ENCODE measurements at places on chromosomes 1 and 21.

- no peak for DNase-seq
Observed at GRCh38 chr1:21716169-21716568, 47.0 kb upstream of the RAP1GAP start.

- no peak for DNase-seq
Observed at GRCh38 chr1:13514821-13515220, 1.0 kb upstream of the LRRC38 start.

- DNase-seq: peak; percentile 26
Observed at GRCh38 chr1:46166521-46167462, 8.1 kb upstream of the TSPAN1 start.

DNA sequence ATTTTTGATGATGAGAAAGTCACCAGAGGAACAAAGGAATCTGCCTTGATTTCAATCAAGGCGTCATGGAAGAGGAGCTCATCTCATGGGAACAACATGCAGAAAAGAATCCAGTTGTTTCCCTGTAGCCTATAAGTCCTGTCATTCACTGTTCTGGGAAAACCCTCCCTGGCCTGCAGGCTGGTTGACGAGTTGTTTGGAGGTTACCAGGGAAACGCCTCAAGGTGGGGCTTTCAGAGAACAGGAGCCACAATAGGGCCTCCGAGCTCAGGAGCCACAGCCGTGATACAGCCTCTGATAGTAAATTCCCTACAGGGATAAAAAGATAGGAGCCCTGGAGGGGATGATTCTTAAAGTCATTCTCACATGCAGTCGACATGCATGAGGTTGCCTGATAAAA is 135.2 kb downstream of the PSMG1 start:
- DNase-seq: no peak

DNA sequence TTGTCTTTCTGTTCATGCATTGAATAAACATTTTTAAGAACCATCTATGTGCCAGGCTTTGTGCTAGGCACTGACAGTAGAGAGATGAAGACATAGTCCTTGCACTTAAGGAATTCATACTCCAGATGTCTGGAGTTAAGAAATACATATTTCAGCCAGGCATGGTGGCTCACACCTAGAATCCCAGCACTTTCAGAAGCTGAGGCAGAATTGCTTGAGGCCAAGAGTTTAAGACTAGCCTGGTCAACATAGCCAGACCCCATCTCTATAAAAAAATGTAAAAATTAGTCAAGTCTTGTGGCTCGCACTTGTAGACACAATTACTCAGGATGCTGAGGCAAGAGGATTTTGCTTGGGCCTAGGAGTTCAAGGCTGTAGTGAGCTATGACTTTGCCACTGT is 18.6 kb upstream of the YTHDF2 start:
- DNase-seq: no peak

DNA sequence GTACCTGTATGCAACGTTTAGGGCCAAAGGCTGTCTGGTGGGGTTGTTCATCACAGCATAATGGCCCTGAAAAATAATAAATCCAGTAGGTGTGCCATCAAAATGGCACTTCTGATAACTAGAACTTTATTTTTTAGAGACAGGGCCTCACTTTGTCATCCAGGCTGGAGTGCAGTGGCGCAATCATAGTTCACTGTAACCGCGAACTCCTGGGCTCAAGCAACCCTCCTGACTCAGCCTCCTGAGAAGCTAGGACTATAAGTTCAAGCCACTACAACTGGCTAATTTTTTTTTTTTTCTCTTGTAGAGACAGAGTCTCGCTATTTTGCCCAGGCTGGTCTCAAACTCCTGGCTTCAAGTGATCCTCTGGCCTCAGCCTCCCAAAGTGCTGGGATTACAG is 4.7 kb downstream of the SNAPIN start:
- no peak for DNase-seq

DNA sequence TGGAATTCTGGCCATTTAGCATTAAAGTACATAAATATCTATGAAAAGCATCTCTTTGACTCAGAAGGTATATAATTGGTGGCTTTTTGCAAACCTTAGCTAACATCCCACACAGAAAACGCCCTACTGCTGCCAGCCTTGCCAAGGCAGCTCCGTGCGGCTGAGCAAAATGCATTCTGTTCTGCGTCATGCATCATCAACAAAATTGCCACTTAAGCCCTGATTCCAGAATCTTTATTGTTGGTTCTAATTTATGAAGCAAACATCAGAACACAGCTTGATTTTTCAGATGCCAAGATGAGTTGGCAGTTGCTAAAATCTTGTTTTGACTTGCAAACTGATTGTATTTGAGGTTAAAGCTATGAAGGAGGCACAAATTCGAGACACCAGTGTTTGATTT is 314.9 kb upstream of the DEPDC1 start:
- no peak for DNase-seq

DNA sequence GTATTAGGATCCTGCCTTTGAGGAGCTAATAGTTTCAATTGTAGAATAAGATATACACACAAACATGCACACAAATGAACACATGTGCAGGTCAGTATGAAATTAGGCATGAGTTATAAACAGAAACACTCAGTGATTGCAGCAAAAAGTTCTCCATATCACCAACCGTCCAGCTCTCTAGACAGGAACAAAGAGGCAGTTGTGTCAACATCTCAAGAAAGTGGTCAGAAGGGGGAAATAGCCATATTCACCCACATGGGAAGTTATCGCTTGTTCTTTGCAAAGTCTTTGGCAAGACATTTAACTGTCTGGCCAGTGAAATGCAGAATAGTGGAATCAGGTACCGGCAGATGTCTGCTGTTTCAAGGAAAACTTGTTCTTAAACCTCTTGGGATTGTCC is 29.4 kb upstream of the PIGC start:
- DNase-seq: no peak

DNA sequence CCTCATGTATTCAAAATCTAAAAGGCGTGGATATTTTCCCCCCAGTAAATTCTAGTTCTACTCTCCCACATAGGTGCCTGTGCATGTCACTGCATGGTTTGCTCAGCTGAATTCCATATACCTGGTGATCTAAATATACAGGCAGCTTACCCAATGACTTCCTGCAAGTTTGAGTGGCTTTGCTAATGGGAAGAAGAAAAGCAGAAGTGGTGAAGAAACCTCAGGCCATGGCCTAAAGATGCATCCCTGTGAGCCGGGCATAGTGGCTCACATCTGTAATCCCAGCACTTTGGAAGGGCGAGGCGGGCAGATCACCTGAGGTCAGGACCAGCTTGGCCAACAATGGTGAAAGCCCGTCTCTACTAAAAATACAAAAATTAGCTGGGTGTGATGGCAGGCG is 11.5 kb downstream of the SLC44A3 start:
- no peak for DNase-seq

DNA sequence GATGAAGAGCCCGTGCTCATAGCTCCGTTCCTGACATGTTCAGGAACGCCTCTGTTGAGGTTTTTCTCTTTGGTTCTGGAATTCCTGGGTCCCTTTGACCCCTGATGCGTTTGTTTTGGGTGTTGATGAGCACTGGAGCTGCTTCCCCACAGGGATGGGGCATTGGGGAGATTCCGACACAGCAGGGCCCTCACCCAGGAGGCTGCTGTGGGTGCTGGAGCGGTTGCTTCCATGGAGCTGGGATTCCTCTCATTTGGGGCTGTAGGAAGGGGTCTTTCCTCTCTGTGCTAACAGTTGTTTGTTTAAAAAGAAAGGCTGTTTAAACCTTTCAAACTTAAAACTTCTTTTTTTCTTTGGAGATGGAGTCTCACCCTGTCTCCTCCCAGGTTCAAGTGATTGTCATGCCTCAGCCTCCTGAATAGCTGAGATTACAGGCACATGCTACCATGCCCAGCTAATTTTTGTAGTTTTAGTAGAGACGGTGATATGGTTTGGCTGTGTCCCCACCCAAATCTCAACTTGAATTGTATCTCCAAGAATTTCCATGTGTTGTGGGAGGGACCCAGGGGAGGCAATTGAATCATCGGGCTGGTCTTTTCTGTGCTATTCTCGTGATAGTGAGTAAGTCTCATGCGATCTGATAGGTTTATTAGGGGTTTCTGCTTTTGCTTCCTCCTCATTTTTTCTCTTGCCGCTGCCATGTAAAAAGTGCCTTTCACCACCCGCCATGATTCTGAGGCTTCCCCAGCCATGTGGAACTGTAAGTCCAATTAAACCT is 48.9 kb downstream of the SKI start:
- DNase-seq: no peak

- no peak for DNase-seq
Observed at GRCh38 chr21:38911484-38912101, 105.9 kb downstream of the ETS2 start.

- DNase-seq: no peak
Observed at GRCh38 chr1:152495066-152495675, 15.4 kb upstream of the LCE5A start.

DNA sequence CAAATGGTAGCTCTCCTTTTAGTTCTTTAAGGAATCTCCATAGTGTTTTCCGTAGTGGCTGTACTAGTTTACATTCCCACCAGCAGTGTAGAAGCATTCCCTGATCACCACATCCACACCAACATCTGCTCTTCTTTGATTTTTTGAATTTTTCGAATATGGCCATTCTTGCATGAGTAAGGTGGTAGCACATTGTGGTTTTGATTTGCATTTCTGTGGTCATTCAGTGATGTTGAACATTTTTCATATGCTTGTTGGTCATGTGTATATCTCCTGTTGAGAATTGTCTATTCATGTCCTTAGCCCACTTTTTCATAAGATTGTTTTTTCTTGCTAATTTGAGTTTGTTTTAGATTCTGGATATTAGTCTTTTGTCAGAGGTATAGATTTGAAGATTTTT is 84.6 kb upstream of the B3GALT2 start:
- no peak for DNase-seq

DNA sequence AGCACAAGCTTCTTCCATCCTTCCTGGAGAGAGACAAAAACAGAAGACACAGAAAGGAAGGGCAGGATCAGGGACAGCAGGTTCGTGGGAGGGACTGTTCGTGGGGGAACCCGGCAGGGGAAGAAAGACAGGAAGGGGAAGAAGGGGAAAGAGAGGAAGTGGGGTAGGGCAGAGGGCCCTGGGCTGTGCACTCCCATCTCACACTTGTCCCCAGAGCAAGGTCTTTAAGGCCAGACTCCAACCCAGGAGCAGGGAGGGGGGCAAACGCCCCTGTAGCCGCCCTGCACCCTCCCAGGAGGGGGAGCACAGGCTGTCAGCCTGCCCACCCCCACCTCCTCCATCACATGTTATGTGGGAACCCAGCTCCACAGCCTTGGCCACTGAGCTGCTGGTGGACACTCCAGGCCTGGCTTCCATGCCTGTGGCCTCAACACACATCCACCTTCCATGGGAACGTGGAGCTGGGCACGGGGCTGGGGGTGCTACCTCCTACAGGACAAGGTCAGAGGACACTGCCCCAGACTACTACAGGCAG is 9.3 kb downstream of the SLC19A1 start:
- DNase-seq: no peak

DNA sequence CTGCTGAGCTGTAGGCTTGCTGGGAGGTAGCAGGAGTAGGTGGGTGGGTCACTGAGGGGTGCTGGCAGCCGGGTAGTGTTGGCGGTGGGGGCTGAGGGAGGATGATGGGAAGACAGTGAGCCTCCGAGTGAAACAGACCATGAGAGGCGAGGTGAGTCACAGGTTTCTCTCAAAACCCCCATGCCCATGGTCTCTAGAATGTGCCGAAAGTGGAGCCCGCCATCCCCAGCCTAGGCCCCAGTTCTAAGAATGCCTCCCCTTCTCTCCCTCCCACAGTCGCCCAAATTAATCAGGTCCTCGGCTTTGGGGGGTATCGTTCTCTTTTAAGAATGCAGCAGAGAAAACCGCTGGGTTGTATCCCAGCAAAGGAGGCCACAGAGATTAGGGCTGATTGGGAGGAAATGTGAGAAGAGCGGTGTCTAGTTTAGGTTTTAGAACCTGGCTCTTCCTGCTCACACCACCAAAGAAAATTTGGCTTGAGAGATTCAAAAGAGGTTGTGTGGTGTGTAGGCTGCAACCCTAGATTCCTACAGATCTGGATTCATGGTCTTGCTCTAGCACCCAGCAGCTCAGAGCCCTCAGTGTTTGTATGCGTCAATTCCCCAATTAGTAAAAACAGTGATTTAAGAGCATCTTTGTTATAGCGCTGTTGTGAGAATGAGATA is 27.7 kb upstream of the IL19 start:
- DNase-seq: no peak

DNA sequence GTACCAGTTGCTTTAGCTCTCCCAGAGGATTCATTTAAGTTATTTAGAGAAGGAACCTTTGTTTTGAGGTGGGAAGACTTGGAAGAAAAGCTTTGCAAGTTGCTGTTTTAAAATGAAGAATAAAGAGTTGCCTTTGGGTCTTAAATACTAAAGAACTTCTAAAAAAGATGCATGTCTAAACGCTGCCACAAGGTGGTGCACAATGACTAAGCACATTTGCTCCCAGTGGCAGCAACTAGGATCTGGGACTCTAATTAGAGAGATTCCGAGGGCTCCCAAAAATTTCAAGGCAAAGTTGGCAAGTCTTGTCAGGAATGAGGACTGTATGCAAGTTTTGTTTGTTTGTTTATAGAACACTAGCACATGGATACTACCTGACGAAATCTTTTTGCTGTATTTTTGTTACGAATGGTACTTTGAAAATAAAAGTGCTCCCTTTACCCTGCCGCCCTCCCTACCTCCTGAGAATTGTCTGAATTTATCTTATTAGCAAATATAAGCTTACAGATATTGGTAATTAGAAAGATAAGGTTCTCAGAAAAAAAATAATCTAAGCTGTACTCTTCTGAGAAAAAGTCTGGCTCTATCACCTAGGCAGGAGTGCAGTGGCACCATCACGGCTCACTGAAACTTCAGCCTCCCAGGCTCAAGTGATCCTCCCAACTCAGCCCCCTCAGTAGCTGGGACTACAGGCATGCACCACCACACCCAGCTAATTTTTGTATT is 121.8 kb downstream of the HFM1 start:
- DNase-seq: no peak

GRCh38 chr21:30194701-30195299 is 21.1 kb downstream of the CLDN8 start:
- DNase-seq: no peak

DNA sequence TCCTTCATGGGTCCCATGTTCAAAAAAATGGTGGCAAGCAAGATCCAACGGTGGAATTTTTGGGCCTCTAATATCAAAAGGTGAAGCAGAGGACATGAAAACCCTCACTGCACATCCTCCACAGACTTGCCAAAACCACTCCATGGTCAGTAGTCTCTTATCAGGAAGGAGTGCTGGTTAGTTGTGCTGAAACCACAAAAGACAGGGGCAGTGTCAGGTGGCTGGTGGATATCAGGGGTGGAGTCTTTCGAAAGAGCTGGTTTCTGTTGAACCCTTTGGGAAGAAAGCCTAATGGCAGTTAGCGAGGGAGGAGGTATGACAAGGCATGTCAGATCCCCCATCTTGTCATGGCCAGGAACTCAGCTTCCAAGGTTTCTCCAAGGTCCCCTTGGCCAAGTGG is 395.9 kb upstream of the CAMK1G start:
- DNase-seq: no peak

- no peak for DNase-seq
Observed at GRCh38 chr1:66267201-66267940, 266.6 kb upstream of the SGIP1 start.

DNA sequence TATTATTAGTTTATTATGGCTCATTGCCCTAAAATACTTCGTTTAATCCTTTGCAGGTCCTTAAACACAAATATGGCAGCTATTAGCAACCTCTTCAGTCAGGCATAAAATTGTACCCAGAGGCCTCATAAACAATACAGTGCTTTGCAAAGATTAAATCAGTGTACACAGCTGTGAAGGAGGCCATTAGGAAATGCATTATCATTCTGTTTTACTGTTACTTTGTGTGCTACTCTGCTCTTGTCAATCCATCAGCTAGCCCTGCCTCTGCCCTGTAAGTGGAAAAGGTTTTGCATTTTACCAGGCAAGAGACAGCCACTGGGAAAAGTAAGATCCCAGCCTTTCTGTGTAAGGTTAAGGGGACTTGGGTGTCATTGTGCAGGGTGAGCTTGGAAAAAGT is 415.7 kb upstream of the DAB1 start:
- DNase-seq: no peak

All from stimulated activated CD4-positive, alpha-beta T cell treated with anti-CD3 and anti-CD28 coated beads, Interleukin-15, amount 100 ng/mL, for 1 hour (primary cell).